ENCODE measurements at places on chromosomes 6 and 20.

- DNase-seq: no peak
Measured at GRCh38 chr20:21804802-21805201, 99.3 kb downstream of the PAX1 start.

- peak; percentile 4 for DNase-seq
Measured at GRCh38 chr6:3843379-3844096, 5.6 kb upstream of the FAM50B start.

GRCh38 chr6:11380969-11381744 is 148.7 kb upstream of the NEDD9 start:
- DNase-seq: no peak

DNA sequence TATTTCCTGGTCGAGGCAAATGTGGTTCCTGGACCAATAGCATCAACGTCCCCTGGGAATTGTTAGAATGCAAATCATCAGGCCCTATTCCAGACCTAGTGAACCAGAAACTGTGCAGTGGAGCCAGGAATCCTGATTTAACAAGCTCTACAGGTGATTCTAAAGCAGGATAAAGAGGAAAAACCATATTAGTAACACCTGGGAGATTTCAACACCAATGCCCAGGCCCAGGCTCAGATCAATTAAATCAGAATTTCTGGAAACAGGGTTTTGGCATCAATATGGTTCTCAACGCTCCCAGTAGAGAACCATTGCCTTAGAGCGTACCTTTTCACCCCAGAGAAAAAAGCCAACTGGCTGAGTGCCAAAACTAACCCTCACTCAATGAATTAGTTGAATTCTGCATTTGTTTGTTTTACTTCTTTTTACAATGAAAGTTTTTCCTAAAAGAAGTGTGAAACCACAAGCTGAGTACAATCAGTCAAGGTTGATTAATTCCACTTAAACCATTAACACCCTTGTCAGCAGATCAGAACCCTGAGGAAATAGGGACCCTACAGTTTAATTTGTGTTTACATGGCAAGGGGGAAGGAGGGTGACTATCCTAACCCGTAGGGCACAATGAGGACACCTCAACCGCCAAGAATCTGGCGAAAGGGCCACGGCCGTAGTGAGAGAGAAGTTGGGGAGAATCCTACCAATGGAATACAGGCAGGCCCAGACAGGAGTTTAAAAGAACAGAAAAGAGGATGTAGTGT is 34.9 kb upstream of the LOC128125822 start:
- no peak for DNase-seq

- peak; percentile 86 for DNase-seq
Measured at GRCh38 chr6:37244430-37245310, 12.9 kb upstream of the TBC1D22B start.

DNA sequence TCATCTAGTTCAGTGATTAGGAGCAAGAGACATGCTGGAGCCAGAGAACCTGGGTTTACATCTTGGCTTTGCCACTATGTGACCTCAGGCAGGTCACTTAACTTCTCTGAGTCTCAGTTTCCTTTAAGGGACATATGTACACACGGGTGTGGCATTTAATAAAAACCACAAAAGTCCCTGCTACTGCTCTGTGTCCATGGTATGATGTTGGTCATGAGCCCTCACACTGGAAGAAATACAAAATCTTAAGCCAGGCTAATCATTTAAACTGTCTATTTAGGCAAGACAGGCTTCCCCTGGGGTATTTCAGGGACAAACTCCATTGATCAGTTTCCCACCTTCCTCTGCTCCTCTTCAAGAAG is 12.9 kb upstream of the PTGIS start:
- DNase-seq: no peak

- DNase-seq: no peak
Measured at GRCh38 chr6:138818496-138819194, 22.8 kb downstream of the ECT2L start.

- DNase-seq: no peak
Measured at GRCh38 chr6:56079751-56080540, 167.4 kb downstream of the COL21A1 start.

GRCh38 chr20:45342855-45343531 is 5.2 kb downstream of the SDC4 start:
- no peak for DNase-seq

GRCh38 chr6:52904562-52905279 is 4.8 kb downstream of the GSTA3 start:
- DNase-seq: peak; percentile 2

DNA sequence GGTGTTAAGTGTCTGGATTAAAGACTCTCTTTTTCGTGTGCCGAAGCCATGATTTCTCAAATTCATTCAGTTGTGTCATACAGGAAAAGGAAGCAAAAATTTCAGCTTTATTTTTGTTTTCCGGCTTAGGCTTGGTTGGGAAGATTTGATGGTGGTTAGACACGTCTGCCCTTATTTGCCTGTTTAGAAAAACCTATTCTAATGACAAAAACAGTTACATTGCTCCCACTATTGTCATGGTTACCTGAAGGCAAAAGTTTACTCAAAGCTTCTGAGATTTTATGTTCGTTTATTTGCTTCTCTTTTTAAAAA is 982 bp downstream of the DNAJC5 start:
- DNase-seq: no peak

DNA sequence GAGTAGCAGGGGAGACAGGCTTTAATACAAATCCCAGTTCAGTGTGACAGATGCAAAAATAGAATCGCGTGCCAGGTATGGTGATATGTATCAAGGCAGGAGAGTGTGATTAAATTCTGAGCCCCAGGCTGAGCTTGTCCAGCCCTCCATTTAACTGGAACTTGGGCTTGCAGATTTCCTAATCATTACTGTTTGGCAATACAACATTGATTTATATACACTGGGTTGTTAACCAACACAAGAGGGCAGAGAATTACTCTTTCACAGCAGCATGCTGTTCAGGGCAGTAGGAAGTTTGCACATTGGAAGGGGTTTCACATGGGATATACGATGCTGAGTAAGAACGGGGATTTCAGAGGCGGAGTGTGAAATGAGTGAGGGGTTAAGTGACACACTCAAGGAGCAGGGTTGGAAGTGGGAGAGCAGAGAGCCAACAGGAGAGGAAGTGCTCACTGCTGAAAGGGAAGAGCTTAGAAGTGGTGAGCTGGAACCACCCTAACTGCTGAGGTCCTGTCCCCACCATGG is 70.8 kb upstream of the ATXN1 start:
- DNase-seq: peak; percentile 67

- no peak for DNase-seq
Measured at GRCh38 chr20:58078741-58079522, 149.5 kb downstream of the ANKRD60 start.

- no peak for DNase-seq
Measured at GRCh38 chr20:49252556-49253350, 25.1 kb downstream of the ZNFX1 start.

- no peak for DNase-seq
Measured at GRCh38 chr6:165751486-165751885, 88.4 kb upstream of the PDE10A start.

DNA sequence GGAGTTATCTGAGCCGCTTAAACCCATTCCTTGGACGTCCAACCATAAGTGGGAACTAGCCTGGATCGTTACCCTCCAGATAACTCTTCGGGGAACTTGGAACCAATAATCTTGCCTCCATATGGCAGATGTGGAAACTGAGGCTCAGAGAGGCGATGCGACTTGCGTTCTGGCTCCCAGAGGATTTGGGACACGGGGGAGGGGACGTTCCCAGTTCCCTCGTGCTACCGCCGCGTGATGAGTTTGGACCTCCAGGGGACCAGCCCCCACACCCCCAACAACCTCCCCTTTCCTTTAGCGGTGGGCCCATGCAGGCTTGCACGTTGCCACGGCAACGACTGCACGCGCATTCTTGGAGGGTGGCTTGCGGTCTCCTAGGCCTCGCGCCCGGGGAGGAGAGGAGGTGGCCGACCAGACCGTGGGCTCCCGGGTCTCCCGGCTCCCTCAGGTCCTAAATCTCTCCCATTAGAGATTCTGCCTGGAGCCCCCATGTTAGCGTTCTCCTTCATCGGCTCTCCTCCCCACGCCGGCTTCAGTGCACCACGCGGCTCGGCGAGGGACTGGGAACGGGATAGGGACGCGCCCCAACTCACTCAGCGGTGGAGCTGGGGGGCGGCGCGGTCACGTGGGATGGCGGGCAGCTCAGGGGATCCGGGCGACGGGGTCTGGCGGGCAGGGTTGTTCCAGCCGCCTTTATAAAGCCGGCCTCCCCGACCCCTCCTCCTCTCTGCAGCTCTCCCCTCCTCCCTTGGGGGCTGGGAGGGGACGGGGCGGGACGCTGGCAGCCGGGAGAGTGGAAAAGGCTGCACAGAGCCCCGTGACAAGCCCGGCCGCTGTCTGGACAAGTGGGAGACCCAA is at the start of gene PLTP:
Gene PLTP, minus strand, starts transcription at position 670 of the 858 bp plus-strand sequence. CDS start 703 bp downstream, outside the sequence.
- DNase-seq: peak; percentile 28

- no peak for DNase-seq
Measured at GRCh38 chr20:24166412-24166811, 177.8 kb upstream of the GGTLC1 start.

- no peak for DNase-seq
Measured at GRCh38 chr6:166529586-166529985, 56.9 kb downstream of the RAMACL start.

- no peak for DNase-seq
Measured at GRCh38 chr20:34532756-34533155, 16.5 kb downstream of the DYNLRB1 start.

DNA sequence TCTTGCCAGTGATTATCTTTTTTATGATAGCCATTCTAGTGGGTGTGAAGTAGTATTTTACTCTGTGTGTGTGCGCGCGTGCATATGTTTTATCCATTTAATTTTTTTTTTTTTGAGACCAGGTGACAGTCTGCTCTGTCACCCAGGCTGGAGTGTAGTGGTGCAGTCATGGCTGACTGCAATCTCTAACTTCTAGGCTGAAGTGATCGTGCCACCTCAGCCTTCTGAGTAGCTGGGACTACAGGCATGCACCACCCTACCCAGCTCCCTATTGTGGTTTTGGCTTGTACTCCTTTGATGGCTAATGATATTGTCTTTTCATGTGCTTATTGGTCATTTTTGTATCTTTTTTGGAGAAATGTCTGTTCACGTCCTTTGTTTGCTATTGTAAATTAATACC is 33.3 kb downstream of the ITCH start:
- no peak for DNase-seq

- DNase-seq: no peak
Measured at GRCh38 chr6:15171026-15171425, 74.8 kb upstream of the JARID2 start.

DNA sequence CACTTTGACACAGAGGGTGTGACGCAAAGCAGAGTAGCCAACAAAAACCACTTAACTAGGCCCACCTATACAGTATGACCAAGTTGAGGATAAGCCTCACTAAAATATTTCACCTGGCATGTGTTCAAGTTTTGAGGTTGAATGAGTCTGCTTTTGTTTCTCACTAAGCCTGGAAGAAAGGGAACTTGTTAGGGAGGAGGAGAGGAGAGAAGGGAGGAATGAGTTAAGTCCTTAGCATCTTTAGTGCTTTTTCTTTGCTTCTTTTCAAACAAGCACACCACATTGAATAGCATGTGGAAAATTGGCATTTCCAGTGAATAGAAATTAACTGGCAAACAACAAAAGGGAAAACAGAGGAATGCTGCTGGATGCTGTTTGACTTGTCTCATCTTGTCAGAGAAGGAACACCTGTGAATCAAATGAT is 461.9 kb downstream of the GJA1 start:
- DNase-seq: no peak

GRCh38 chr6:66051812-66052211 is 344.8 kb upstream of the EYS start:
- DNase-seq: no peak

GRCh38 chr6:32146287-32146686 is 5.5 kb downstream of the PRRT1 start:
- no peak for DNase-seq

GRCh38 chr6:13238640-13239216 is 89.6 kb downstream of the TBC1D7 start:
- no peak for DNase-seq

DNA sequence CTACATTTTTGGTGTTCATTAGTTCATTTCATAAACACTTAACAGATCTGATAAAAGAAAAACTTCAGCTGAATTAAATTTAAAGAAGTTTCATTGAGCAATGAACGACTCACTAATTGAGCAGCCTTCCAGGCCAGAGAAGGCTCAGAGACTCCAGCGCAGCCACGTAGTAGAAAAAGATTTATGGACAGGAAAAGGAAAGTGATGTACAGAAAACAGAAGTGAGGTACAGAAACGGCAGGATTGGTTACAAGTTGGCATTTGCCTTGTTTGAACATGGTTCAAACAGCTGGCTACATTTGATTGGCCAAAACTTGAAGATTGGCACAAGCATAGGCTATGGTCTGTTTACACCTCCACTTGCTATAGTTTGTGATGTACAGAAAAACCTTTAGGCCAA is 166.3 kb upstream of the DTNBP1 start:
- no peak for DNase-seq

DNA sequence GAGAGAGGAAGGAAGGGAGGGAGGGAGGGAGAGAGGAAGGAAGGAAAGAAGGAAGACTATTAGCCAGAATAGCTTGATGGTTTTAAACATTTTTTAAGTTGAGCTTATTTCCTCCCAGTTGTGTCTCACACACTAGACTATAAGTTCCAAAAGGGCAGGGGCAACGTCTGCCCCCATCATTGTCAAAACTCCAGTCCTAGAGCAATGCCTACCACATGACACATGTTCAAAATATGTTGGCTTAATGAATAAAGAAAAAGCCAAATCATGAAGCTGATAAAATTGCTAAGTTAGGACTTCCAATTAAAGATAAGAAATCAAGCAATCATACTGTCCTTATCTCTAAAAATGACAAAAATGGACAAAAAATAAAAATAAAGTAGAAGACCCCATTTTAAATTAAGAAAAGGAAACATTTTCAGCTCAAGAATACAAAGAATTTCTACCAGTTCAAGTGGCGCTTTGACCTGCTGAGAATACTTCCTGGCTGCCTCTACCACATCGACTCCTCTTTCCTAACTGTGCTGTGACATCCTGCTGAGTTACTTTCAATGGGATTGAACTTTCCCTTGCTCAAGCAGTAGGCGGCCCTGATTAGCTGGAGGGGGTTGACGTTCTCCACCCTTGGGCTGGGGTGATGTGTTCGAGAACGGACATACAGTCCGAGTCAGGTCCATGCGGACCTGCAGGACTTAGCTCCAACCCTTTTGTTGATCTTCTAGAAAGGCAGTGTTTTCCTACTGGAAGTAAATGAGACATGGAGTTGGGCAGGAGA is 283.9 kb upstream of the FOXQ1 start:
- no peak for DNase-seq

GRCh38 chr6:40563111-40563510 is 24.1 kb downstream of the LRFN2 start:
- no peak for DNase-seq

- no peak for DNase-seq
Measured at GRCh38 chr6:305371-306206, 13.3 kb downstream of the DUSP22 start.

DNA sequence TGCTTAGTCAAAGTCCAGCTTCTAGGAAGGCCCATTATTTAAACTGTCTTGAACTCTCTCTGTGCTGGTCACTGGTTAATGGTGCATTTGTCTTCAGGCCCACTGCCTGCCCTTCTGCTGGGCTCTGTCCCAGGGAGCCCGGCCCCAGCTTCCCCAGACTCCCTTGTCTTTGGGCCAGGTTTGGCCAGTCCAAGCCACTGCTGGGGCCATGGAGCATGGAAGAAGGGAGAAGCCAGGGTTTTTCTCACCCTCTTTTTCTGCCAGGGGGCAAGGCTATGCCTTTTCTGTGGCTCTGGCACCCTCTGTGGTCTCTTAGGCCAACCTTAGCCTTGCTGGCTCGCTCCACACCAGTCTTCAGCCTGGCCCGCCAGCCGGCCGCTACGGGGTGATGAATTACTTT is 390.0 kb upstream of the SULF2 start:
- DNase-seq: no peak

- no peak for DNase-seq
Measured at GRCh38 chr20:43238833-43239232, 49.1 kb upstream of the PTPRT start.

Measured in inflammatory macrophage (primary cell).